ENCODE measurements at places on chromosomes 1 and 21.
A peak's percentile ranks its signal among the peaks of the same experiment; 100 is the strongest.

DNA sequence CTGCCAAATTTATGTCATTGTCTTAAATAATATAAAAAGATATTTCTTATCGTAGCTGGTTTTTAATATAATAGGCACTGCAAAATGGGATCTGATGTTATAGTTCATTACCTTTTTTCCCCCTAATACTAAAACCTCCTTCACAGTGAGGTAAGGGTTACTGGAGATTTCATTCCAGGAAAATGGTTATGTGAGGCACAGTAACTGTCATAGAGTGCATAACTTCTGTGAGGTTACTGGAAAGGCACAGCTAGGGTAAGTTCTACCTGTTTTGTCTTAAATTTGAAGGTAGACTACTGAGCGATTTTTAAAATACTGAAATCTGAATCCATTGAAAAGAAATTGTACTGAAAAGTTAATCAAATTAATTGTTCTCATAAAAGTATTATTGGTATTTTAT, 13.0 kb downstream of the ADGRL2 start:
- DNase-seq: no peak

DNA sequence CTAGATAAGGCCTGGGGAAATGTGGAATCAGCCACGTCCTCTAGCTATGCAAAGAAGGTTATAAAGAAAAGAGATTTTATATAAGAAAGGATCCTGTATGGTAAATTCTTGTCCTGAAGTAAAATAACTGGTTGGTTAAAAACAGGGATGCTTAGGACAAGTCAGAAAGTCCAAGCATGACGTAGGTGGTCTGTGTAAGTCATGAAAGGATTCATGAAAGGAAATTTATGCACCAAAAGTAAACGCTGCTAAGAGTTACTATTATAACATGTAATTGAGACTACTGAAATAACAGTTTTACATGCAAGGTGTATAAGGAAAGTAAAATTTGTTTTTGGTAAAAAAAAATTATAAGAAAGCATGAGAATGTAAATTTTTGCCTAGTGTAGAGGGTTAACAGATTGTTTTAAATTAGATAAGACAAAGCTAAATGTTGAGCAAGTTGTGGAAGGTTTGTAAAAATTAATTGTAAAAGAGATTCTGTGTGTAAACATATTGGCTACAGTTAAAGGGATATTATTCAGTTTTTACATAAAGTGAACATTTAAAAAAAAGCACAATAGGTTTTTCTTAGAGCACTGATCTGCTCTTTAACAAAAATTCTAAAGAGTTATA, 43.9 kb downstream of the PIGK start:
- no peak for DNase-seq

GRCh38 chr1:110601332-110601731, 4.8 kb downstream of the KCNA2 start:
- no peak for DNase-seq

GRCh38 chr1:228045871-228046270, 36.6 kb upstream of the ARF1 start:
- DNase-seq: no peak

- DNase-seq: no peak
Observed at GRCh38 chr1:69710484-69711189, 142.9 kb downstream of the LRRC7 start.

DNA sequence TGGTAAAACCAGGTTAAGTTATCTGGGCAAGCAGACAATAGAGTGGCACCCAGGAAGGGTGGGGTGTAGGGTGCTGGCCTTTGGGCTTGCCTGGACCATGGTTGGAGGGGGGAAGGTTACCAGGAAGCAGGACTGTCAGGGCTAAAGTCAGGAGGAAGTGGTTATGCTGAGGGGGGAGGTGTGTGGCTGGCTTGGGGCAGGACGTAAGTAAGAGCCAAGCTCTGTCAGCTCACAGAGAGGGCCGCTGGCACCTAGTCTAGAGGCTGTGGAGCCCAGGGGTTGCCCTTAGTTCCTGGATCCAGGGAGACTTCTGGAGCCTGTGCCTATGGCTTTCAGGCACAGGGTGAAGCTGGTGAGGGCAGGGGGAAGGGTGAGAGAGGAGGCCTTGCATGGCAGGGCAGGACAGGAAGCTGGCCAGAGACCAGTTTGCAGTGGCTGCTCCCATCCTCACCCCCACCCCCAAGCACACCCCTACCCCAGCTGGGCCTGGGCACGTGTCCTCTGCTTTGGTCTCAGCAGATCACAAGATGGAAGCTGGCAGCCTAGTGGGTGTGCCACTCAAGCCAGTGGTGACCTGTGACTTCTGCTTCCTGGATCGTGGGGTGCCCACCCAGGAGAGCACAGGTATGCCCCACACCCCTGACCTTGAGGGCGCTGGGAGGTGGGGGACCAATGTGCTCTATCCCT, 20.5 kb upstream of the SMYD3 start:
- no peak for DNase-seq

- DNase-seq: no peak
Observed at GRCh38 chr1:69533343-69533742, 34.4 kb upstream of the LRRC7 start.

GRCh38 chr1:88296227-88296626, 387.8 kb upstream of the PKN2 start:
- DNase-seq: no peak

- DNase-seq: no peak
Observed at GRCh38 chr1:236083650-236084385, 18.9 kb upstream of the NID1 start.

DNA sequence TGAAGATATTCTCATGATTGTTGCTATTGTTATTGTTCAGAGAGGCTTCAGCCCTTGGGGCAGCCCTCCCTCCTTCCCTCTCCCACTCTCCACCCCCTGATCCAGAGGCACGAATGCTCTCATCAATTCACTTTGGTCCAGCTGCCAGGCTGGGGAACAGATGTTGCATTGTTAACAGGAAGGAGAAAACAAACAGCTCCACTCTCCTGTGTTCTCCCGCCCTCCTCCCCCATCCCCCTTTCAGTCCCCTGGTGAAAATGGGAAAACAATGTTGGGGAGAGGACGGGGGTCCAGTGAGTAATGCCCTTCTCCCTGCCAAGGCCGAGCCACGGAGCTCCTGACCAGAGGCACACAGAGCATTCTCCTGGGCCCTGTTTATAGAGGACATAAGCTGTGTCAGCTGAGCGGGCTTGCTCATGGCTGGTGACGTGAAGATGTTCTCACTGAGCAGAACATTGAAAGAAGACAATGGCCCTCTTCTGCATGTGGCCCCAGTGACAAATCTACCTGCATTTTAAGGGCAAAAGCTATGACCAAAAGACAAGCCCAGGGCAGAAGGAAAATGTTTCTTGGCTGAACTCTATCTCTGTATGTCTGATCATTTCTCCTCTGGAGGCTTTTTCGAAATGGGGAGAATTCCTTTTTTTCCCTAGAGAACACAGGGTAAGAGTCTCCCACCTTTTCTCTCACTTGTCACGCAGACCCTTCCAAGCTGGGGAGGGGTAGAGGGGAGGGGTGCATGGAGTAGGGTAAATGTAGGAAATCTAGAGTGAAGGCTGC, 111.7 kb downstream of the GLUL start:
- no peak for DNase-seq

DNA sequence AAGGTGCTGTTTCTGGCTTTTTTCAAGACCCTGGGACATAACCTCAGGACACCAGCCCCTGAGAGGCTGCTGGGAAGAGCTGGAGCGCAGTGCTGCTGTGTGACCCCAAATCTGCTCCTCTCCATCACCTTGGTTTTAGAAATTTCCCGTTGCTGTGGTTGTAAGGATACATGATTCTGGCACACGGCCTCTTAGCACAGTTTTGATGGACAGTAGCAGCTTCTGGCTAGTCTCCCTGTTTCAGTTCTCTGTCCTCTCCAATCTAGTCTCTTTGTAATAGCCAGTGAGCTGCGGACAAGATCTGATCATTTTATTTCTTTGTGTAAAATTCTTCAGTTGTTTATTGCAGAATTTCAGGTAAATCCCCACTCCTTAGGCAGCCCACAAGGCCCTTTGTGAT, 3.1 kb downstream of the CLIC6 start:
- DNase-seq: no peak

DNA sequence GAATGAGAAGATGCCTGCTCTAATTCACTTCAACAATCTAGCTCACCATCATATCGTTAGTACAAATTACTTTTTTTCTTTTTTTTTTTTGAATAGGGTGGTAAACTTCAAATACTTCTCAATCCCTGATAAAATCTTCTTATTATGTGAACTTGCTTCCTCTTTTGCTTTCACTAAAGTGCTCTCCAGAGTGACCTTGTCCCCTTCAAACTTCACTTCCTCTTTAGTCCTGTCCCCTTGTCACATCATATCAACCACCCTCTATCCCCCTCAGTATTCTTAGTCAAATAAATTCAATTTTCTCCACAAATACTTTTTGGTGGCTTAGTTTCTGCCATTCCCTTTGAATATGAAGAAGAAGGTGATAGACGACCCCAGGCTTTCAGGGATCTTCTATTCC, 124.9 kb upstream of the PLXNA2 start:
- DNase-seq: no peak

DNA sequence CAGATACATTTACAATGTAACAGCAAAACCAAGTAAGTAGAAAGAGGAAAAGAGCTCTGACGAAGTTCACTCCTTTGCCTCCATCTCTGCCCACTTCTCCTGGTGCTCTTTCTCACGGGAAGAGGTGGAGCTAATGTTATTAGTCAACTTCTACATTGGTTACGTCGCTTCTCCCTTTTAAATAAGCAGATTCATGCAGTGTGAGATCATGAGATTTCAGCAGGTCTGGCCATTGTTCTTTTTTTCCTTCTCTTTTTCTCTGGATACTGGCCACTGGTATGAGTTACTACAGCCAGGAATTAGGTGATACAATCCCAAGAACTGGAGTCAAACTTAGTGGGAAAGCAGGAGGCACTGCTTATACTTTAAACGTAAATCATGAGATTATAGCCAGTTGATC, 207.1 kb downstream of the AKT3 start:
- DNase-seq: peak; percentile 46

- DNase-seq: peak; percentile 74
Observed at GRCh38 chr1:167617153-167618147, 12.6 kb upstream of the RCSD1 start.

- no peak for DNase-seq
Observed at GRCh38 chr1:2079396-2080085, 29.3 kb downstream of the PRKCZ start.

- no peak for DNase-seq
Observed at GRCh38 chr1:237300642-237301041, 258.7 kb downstream of the RYR2 start.

DNA sequence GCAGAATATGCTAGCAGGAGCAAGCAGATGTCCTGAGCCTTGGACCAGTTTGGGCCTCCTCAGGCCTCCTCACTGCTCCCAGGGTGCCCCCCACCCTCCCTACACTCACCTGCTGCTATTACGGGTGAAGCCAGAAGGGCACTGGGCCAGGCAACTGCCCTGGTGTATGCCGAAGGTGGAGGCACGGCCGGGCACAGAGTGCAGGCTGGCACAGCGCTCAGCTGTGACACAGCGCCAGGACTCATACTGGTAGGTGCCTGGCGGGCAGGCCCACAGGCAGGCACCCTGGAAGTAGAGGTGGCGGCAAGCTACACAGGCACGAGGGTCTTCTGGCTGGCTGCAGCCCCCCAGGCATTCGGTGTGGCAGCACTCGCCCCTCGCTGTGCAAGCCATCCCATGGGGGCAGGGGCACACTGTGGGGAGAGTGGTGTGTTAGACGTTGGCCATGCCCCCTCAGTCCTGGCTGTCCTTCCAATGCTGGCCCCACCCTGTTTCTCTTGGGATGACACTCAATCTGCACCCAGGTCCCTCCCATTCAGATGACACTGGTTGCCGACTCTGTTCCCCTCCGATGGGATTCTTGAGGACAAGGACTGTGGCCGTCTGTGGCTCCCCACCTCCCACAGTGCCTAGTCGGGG, 7.0 kb downstream of the INSRR start:
- no peak for DNase-seq

DNA sequence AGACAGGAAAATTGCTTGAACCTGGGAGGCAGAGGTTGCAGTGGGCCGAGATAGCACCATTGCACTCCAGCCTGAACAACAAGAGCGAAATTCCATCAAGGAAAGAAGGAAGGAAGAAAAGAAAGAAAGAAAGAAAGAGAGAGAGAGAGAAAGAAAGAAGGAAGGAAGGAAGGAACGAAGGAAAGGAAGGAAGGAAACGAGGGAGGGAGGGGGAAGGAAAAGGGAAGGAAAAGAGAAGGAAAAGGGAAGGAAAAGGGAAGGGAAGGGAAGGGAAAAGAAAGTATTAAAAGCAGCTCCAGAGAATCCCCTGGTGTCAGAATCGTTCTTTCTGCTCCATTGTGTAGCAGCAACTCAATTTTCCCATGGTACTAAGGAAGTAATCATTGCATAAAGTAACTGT, 19.2 kb upstream of the ZSWIM5 start:
- no peak for DNase-seq

GRCh38 chr1:66494482-66494881, 39.5 kb upstream of the SGIP1 start:
- DNase-seq: no peak

DNA sequence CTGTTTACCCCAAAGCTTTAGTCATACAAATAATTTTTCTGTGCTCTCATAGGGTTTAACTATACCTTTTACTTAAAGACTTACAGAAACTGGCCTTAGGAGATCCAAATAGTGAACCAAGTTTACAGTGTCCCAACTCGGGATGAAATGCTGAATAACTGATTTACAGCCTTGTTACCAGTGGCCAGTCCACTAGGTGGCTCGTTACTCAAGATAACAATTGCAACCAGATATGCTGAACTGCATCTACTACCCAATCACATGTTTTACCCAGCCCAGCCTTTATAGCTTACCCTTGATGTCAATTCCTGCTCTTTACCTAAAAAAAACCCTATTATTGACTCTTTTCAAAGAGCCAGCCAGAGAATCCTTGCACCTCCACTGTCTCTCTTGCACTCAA, 1148.8 kb upstream of the ADGRL4 start:
- no peak for DNase-seq

GRCh38 chr1:94543893-94544635, 2.5 kb upstream of the F3 start:
- no peak for DNase-seq

DNA sequence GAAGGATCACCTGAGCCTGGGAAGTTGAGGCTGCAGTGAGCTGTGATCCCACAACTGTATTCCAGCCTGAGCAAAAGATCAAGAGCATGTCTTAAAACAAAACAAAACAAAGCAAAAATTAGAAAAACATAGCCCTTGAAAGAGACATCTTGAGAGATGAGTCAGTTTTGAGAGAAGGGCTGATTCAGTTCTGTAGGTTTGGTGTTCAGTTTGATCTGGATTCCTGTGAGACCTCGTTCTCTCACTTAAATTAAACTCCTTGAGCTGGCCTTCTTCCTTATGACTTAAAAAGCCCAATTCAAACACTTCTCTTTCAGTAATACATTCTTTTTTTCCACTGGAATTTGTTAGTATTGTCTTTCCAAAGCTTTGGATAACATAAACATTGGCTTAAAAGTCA, 164.2 kb downstream of the NRIP1 start:
- DNase-seq: no peak

- DNase-seq: no peak
Observed at GRCh38 chr1:156815307-156815826, 1.3 kb downstream of the SH2D2A start.

GRCh38 chr1:146036241-146036964, 14.9 kb upstream of the HJV start:
- peak; percentile 70 for DNase-seq

DNA sequence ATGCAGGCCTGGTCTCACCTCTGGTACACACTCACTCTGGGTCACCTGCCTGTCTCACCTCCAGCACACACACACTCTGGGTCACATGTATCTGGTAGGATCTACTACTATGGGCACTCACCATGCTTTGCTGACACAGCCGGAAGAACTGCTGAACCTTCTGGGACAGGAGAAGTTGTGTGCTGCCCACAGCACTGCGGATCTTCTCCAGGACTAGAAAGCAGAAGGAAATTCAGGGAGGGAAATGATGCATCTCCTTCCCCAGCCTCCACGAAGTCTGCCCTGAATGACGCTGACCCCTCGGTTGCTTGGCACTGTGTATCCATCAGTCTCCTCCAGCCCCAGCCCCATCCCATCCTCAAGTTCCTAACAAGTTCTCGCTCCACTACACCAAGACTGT, 7.9 kb upstream of the SMIM12 start:
- peak; percentile 79 for DNase-seq
